Glomerular endothelial cell (primary cell): ENCODE measurements at places on chromosomes 5 and 9. TPM values are rescaled to one million over a fixed set of nuclear protein-coding genes. Genes with fewer than 3 reads are reported as not detected.

Gene DMRTA1
- total RNA-seq, result 0.88 and 1.8 TPM in 2 replicates

Gene SMIM32
- not detected in 2 replicates for total RNA-seq

Gene MUSK
- not detected in 2 replicates for total RNA-seq

Gene LRRC19
- not detected in 2 replicates for total RNA-seq

Gene ZNF484
- total RNA-seq, result 9.0 and 9.1 TPM in 2 replicates

Gene IL33
- 0.19 and 4.5 TPM in 2 replicates for total RNA-seq

Gene SH3TC2
- total RNA-seq, result 2.5 and 3.6 TPM in 2 replicates

Gene BRINP1
- 0.12 TPM in 1 of 2 replicates, not detected in the other for total RNA-seq

Gene FOXD4
- not detected in 2 replicates for total RNA-seq

Gene TRIM36
- total RNA-seq, result 2.4 and 3.7 TPM in 2 replicates

Gene GFI1B
- not detected in 2 replicates for total RNA-seq

Gene PCDHGC4
- 0.44 and 2.5 TPM in 2 replicates for total RNA-seq

Gene ANKRD31
- 0.15 TPM in 1 of 2 replicates, not detected in the other for total RNA-seq
